ENCODE measurements at places on chromosomes 1 and 21. TPM values are rescaled to one million over a fixed set of nuclear protein-coding genes. Genes with fewer than 3 reads are reported as not detected.

DNA sequence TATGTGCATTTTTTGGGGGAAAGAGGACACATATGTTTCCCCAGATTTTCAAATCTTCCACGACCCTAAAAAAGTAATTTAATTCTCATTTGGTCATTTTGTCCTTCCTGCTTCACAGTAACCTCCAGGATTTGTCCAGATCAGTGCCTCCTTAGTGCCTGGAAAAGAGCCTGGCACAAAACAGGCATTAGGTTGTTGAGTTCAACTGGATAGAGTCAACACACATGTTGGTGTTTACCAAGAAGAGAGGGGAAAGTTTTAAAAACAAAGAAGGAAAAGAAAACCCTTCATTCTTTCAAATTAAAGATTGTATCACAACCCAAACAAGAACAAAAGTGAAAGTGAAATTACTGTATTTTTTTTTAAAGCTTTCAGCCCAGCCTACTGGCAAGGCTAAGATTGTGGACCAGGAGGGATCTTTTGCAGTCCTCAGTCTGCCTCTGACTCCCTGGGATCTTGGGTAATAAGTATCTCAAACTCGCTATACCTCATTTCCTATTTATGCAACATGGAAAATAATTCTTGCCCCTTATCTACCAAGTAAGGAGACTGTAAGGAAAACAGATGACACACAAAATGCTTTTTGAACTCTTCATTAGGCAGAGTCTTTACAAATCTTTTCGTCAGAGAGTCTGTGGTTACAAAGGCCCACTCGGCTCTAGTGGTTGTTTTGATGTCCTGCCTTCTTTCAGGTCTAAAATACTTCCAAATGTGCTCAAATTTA, 57.8 kb downstream of the ZNF281 start:
- no peak for DNase-seq
- no peaks in the 10 kb centered on the region for H3K4me1 ChIP-seq
- H3K27ac ChIP-seq = no peak overlapping the region
- H3K4me3 ChIP-seq = no peak overlapping the region
- H3K27me3 ChIP-seq = no peaks in the 10 kb centered on the region

DNA sequence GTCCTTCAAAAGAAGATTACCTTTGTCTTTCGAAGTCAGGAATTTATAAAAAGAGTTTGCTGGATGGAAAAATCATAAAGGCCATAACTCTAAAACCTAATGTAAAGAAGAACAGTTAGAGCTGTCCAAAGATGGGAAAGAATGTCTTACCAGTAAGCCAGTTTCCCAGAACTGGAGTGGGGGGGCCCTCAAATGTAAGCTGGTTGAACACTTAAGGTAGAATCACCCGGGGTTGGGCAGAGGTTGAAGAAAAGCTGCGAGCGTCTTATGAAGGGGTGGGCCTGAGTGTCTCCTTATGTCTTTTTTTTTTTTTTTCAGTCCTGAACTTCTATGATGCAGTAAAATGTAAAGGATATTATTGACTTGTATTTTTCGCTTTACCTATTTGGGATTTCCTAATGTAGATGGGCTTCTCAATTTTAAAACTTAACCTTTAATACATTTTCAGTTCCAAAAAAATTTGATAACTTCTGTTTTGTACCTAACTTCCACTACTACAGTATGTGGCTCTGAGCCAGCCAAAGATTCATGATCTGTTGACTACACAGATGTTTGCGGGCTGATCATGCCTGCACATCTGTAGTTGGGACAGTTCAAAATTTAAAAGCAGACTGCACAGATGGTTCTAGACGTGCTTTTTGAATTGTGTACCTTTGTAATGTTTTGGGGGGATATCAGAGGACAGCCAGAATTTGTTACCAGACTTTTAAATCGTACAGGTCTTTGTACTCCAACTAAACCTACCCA, 43.6 kb downstream of the NFYC start:
- no peak for DNase-seq
- H3K4me1 ChIP-seq = peaks cover 2% of the 10 kb centered on the region
- no peak overlapping the region for H3K27ac ChIP-seq
- H3K4me3 ChIP-seq = no peak overlapping the region
- peaks cover 17% of the 10 kb centered on the region for H3K36me3 ChIP-seq

TAL1 gene
- total RNA-seq = not detected

RAB3B gene
- 87.1 TPM for total RNA-seq

LCE2A gene
- total RNA-seq = not detected

ZNF648 gene
- 0.81 TPM for total RNA-seq

- no peak overlapping the region for H3K4me3 ChIP-seq
- peaks cover 16% of the 10 kb centered on the region for H3K27me3 ChIP-seq
- no peak overlapping the region for H3K27ac ChIP-seq
- no peaks in the 10 kb centered on the region for H3K4me1 ChIP-seq
- no peaks in the 10 kb centered on the region for H3K36me3 ChIP-seq
- no peak for DNase-seq
Observed at GRCh38 chr1:11540773-11541160, 61.8 kb downstream of the DISP3 start.

GRCh38 chr1:53203466-53203865, 6.8 kb downstream of the CPT2 start:
- no peak overlapping the region for H3K27ac ChIP-seq
- no peaks in the 10 kb centered on the region for H3K4me1 ChIP-seq
- no peak overlapping the region for H3K4me3 ChIP-seq
- peaks cover 65% of the 10 kb centered on the region for H3K36me3 ChIP-seq
- no peak for DNase-seq
- no peaks in the 10 kb centered on the region for H3K27me3 ChIP-seq

GRCh38 chr1:21836010-21836409, 23.9 kb downstream of the LDLRAD2 start:
- H3K4me3 ChIP-seq = no peak overlapping the region
- H3K4me1 ChIP-seq = no peaks in the 10 kb centered on the region
- peaks cover 48% of the 10 kb centered on the region for H3K36me3 ChIP-seq
- H3K27me3 ChIP-seq = no peaks in the 10 kb centered on the region

TMOD4 gene
- 2.0 TPM for total RNA-seq

GRCh38 chr1:34478515-34479076, 276.3 kb upstream of the GJB5 start:
- H3K36me3 ChIP-seq = no peaks in the 10 kb centered on the region
- H3K27me3 ChIP-seq = peaks cover 65% of the 10 kb centered on the region
- no peak for DNase-seq
- no peak overlapping the region for H3K4me3 ChIP-seq

HORMAD1 gene
- not detected for total RNA-seq

DNA sequence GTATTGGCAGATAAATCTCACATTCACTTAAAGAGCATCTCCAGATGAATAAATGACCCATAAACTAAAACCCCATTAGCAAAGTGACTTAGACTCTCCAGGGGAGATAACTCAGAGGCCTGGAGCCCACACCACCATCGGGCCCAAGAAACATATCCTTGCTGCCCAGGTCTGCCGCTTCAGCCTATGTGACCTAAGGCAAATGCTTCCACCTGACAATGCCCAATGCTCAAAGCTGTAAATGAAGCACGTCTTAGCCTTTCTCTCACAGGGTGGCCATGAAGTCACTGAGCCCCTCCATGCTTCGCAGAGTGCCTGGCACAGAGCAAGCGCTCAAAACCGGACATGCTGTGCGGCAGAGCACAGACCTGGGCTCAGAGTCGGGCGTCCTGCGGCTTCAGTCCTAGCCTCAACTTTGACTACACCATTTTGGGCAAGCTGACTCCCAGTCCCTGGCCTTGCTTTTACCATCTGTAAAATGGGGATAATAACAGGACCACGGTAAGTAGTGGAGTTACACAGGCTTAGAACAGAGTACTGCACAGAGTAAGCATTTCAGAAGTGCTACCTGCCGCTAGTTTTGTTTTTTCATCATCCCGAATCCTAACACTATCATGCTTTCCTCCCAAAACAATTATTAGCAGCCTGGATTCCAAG, 23.7 kb downstream of the NOL9 start:
- peaks cover 19% of the 10 kb centered on the region for H3K36me3 ChIP-seq
- no peaks in the 10 kb centered on the region for H3K4me1 ChIP-seq
- H3K4me3 ChIP-seq = no peak overlapping the region
- no peak for DNase-seq

DNA sequence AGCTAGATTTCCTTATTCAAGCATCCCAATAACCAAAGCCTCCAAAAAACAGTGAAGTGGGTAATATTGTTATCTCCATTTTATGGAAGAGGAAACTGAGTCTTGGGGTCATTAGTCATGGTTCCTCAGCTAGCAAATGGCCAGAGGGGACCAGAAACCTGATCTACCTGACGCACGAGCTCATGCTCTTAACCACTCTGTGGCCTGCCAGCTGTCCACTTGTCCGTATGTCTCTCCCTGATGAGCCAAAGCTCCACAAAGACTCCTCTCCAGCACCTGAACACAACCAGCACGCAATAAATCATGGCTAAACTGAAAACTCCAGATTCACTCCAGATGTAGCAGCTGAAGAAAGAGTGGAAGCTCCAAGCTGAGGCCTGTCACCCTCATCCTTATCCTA, 5.8 kb downstream of the CAPN8 start:
- H3K27me3 ChIP-seq = peaks cover 12% of the 10 kb centered on the region
- no peak for DNase-seq
- peaks cover 3% of the 10 kb centered on the region for H3K4me1 ChIP-seq
- no peaks in the 10 kb centered on the region for H3K36me3 ChIP-seq

ACOT11 gene
- total RNA-seq = 2.2 TPM

DNA sequence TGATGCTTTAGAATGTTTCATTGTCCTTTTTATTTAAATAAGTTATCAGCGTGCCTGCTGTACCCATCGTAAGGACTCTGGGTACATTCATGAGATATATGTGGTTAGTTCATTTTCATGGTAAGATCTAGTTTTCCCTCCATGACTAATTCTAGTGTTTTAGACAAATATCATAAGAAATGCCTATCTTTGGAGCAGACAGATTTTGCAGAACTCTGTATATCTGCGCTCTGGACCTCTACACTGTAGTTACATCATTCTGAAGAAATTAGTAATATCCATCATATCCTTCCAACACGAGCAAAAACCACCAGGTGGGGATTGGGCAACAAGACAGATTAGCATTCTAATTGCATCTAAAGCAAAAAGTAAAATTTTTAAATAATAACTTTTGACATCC, 499.2 kb downstream of the SETD4 start:
- no peak overlapping the region for H3K27ac ChIP-seq
- H3K4me3 ChIP-seq = no peak overlapping the region
- H3K27me3 ChIP-seq = peaks cover 12% of the 10 kb centered on the region
- H3K4me1 ChIP-seq = no peaks in the 10 kb centered on the region
- DNase-seq = no peak

PKNOX1 gene
- total RNA-seq = 30.1 TPM

- no peak overlapping the region for H3K4me3 ChIP-seq
- H3K4me1 ChIP-seq = peaks cover 8% of the 10 kb centered on the region
- no peak overlapping the region for H3K27ac ChIP-seq
- peaks cover 3% of the 10 kb centered on the region for H3K36me3 ChIP-seq
Observed at GRCh38 chr1:22750685-22751051, 40.0 kb downstream of the EPHB2 start.

DNA sequence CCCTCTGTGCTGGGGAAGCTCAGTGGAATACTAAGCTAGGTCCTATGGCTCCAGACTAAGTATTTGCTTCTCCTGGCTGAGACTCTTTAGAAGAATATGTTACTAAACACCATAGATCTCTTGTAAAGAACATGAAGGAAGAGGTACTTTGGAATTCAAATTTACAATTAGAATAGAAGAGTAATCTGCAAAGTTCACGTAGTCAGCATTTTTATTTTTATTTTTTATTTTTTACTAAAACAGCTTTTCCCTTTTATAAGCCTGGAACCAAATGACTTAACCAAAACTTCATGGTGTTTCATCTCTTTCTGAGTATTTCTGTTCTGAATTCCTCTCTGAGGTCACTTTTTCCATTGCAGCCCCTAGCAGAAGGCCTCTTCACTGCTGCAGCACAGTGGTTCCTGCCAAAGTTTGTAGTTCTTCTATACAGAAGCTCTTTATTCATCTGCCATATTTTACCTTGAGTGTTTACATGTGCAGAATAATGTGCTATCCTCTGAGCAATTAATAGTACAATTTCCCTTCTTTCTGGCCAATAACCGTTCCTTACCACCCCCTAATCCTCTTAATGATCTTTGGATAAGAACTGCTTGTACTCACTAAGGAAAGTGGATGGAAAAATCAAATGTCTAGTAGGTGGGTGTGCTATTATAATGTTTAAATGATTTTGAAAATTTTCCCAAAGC, 27.2 kb downstream of the TSEN15 start:
- H3K36me3 ChIP-seq = no peaks in the 10 kb centered on the region
- no peaks in the 10 kb centered on the region for H3K4me1 ChIP-seq
- no peak overlapping the region for H3K27ac ChIP-seq
- H3K4me3 ChIP-seq = no peak overlapping the region

DNA sequence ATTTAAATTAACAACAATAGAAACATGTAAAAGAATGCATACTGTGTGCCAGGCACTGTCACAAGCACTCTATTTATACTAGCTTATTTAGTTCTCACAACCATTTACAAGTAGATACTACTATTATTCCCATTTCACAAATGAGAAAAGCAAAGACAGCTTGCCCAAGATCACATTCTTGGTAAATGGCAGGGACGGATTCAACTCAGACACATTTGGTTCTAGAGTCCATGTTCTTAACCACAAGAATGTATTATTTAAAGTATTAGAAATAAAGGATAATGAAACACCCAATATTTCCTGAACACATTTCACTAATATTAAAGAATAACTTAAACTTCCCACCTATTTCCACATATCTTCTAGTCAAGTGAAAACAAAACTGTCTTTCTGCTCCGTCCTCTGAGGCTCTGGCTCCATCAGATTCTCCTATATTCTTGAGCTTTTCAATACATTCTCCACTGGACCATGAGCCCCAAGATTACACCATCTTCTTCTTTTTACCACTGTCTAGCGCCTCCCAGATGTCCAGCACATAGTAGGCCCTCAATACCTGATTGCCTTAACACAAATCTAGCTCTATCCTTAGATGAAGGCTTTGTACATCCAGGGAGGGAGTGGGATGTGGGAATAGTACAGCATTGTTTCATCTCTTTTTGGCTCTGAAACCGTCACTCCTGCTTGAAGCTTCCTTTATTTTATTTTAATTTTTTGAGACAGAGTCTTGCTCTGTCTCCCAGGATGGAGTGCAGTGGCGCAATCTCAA, 29.3 kb downstream of the SOD1 start:
- H3K27me3 ChIP-seq = no peaks in the 10 kb centered on the region
- H3K4me1 ChIP-seq = no peaks in the 10 kb centered on the region
- H3K27ac ChIP-seq = no peak overlapping the region
- peaks cover 49% of the 10 kb centered on the region for H3K36me3 ChIP-seq

DNA sequence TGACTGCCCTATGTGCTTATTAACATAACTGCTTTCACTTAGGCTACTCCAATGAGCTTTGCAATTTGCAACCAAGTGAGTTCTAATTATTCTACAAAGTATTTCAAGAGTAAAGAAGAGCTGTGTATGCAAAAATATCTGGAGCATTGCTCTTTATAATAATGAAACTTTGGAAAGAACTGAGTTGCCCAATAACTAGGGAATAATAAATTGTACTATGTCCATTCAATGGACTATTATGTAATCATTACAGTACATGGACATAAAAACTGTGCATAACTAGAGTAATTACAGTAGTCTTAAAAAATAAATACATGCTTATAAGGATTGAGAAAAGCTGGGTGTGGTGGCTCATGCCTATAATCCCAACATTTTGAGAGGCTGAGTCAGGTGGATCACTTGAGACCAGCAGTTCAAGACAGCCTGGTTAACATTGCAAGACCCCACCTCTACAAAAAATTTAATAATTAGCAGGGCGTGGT, 70.3 kb upstream of the JAK1 start:
- no peaks in the 10 kb centered on the region for H3K4me1 ChIP-seq
- no peak for DNase-seq
- H3K36me3 ChIP-seq = no peaks in the 10 kb centered on the region
- H3K27me3 ChIP-seq = no peaks in the 10 kb centered on the region
- no peak overlapping the region for H3K27ac ChIP-seq

GRCh38 chr1:40318970-40319621, 2.0 kb upstream of the COL9A2 start:
- no peak overlapping the region for H3K27ac ChIP-seq
- H3K4me1 ChIP-seq = peaks cover 12% of the 10 kb centered on the region
- peaks cover 34% of the 10 kb centered on the region for H3K27me3 ChIP-seq
- no peaks in the 10 kb centered on the region for H3K36me3 ChIP-seq
- H3K4me3 ChIP-seq = no peak overlapping the region
- DNase-seq = no peak
